ENCODE measurements at places on chromosomes 1 and 21.

- no peak for DNase-seq
Observed at GRCh38 chr1:197367627-197368026, 99.6 kb downstream of the CRB1 start.

- DNase-seq, result peak; percentile 41
Observed at GRCh38 chr1:150321826-150322166, 463 bp downstream of the PRPF3 start.

DNA sequence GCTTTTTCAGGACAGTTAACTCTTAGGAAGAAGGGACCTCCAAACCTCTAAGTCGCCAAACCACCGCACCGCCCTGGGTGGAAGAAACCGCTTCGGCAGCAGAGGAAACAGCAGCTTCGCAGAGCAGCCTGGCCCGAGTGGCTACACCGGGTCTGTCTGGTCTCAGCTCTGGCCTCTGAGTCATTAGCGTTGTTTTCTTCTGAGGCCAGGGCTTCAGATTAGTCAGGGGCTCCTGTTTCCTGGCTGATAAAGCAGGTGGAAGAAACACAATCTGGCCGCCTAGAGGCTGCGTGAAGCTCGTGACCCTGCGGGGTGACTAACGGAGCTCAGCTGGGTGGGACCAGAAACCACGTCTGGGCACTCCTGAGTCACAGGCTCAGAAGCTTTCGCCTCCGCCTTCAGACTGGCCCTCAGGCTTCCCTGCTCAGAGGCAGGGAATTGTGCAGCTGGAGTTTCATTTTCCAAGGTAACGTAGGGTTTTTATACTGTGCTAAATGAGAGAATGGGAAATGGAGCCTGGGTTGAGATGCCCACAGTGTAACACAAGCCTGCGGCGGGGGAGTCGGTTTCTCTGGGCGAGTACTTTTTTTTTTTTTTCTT, 44.9 kb downstream of the CHAF1B start:
- DNase-seq, result peak; percentile 91

DNA sequence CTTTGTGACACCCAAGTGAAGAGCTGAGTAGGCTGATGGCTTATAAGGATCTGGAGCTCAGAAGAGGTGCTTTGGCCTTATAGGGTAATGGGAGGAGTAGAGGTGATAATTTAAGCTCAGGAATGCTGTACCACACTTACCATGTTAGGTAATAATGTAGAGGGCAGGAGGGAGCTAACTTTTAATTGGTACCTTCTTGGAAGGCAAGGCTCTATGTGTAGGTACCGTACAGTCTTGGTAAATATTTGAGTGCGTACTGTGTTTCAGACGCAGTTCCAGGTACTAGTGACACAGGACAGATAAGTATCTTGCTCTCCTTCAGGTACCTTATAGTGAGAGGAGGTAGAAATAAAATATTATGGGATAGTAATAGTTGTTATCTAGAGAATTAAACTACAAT, 16.8 kb downstream of the CAMSAP2 start:
- no peak for DNase-seq

DNA sequence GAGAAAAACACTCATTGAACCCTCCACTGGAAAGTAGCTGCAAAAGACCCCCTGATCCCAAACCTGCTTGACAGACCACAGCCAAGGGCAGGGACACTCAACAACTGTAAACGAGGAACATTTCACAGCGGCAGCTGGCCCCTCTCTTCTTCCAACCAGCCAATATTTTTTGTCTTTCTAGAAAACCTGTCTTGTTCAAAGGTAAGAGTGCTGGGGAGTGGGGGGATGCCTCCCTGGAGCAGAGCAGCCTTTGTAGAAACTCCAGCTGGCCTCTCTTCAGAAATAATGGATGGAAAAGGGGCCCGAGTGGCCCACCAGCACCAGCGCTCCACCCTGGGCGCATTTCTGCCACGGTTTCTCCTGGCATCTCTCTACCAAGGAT, 384.0 kb downstream of the RRAGC start:
- no peak for DNase-seq

DNA sequence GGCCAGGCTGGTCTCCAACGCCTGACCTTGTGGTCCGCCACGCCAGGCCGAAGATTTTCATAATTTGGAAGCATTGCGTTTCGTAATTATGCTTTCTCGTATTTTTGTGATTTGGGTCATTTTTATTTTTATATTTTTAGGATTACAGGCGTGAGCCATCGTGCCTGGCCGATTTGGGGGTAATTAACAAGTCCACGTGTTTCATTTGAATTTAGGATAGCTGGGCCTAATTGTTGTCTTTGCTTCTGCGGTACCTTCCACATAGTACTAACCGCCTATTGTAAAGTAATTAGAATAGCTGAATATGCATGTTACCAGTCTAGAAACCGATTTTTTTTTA, 1.0 kb downstream of the RCC1 start:
- no peak for DNase-seq

DNA sequence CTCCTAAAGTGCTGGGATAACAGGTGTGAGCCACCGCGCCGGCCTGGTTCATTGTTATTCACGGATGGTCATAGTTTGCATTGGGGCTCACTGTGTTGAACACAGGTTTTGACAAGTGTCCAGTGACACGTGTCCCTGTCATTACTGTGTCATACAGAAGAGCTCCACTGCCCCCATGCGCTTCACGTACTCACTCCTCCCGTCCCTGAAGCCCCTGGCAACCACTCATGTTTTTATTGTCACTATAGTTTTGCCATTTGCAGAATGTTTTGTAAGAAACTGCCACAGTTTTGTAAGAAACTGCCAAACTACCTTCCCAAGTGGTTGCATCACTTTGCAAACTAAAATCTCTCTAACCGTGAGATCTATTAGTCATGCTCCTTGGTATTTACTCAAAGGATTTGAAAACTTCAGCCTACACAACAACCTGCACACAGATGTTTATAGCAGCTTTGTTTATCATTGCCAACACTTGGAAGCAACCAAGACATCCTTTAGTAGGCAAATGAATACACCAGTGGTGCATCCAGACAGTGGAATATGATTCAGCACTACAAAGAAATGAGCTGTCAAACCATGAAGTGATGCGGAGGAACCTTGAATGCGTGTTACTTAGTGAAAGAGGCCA, 163.2 kb upstream of the COL6A1 start:
- DNase-seq, result peak; percentile 68

DNA sequence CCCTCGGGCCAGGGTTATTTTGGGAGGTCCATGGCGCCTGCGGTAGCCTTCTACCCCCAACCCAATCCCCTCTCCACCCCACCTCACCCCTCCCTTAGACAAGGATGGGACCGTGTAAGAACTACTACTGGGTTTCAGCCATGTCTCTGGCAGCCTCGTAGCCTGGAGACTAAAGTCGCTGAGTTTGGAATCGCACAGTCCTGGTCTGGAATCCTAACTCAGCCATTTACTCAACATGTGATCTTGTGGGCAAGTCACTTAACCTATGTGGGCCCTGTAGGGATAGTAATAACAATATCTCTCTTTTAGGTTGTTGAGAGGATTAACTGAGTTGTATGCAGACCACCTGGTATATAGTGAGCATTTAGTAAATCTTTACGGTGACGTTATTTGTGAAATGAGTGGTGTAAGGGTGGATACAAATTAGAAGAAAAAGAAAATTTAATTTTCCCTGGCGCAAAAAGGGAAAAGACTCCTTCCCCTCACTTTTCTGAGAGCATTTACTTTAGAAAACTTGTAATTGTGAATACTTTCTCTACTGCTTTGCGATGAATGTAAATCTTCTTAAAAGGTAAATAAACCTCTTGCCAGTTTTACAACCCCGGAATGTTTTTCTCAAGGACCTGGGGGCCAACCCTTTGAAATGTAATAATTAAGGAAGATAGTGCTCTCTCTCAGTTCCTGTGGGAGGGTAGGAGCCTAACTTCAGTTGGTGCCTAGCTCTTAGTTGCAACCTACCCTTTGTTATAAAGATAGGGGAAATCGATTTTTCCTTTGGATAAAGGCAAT, 615 bp upstream of the MRPS15 start:
- DNase-seq, result no peak

- no peak for DNase-seq
Observed at GRCh38 chr1:84749427-84749826, 59.2 kb upstream of the SSX2IP start.
